Fibroblast of the conjunctiva (primary cell): ENCODE measurements at places on chromosomes 3 and 15.

- DNase-seq: no peak
Observed at GRCh38 chr3:41276191-41276590, 76.9 kb downstream of the CTNNB1 start.

DNA sequence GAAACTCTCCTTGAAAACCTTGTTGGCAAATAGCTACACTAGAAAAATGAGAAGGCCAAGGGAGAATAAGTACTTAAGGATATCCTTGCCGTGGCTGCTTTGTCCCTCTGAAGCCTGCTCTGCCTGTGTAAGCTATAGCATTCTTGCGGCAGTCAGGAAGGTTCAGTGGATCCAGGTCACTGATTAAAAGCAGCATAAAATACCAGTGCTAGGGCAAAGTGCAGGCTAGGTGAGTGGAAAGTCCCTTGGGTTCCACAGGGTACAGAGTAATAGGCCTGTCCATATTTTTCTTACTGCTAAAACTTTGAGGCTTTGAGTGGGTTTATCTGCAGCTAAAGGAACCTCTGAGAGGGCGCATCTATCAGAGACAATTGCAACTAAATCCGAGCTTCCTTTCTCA lies 10.3 kb downstream of the CXCR6 start:
- no peak for DNase-seq

- DNase-seq: no peak
Observed at GRCh38 chr15:100043692-100044091, 298.1 kb downstream of the ADAMTS17 start.

- no peak for DNase-seq
Observed at GRCh38 chr3:141864281-141864970, 12.0 kb upstream of the ATP1B3 start.

GRCh38 chr3:130925628-130926027 lies 31.7 kb downstream of the ATP2C1 start:
- DNase-seq: no peak

DNA sequence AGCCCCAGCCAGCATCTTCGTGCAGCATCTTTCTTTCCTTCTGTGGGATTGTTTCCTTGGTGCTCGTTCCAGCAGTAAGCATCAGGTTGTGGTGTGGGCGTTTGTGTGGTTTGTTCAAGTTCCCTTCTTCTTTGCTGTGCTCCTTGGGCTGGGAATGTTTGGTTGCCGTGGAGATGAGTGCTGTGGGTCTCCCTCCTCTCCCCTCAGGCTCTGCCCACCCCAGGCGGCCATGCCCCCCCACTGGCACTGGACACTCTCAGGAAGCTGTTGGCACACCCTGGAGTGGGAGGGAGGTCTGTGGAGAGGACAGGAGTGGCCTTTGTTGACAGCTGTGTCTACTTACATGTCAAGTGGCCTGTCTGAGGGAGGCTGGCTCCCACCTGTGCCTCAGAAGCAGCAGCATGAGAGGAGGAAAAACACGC lies 46.5 kb upstream of the SACM1L start:
- DNase-seq: peak; percentile 40

GRCh38 chr3:30263238-30263924 lies 343.0 kb upstream of the TGFBR2 start:
- no peak for DNase-seq

GRCh38 chr3:140403079-140403478 lies 274.8 kb upstream of the TRIM42 start:
- DNase-seq: no peak

GRCh38 chr3:2938711-2939110 lies 171.5 kb downstream of the IL5RA start:
- no peak for DNase-seq

DNA sequence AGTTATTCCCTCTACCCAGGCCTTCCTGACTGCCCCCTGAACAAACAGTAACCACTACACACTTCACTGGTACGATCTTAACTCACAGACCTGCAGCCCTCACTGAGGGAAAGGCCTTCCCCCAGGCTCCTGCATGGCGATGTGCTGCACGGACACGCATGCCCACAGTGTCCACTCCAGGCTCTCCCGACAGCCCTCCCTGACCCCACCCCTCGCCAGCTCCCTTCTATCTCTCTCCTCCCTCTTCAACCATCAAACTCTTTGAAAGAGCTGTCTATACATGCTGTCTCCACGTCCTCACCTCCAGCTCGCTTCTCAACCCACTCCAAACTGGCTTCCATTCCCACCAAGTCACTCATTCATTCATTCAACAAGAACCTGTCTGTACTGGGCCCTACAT lies 3.9 kb downstream of the SCN5A start:
- DNase-seq: no peak

GRCh38 chr3:58281069-58281468 lies 25.0 kb upstream of the RPP14 start:
- DNase-seq: no peak

DNA sequence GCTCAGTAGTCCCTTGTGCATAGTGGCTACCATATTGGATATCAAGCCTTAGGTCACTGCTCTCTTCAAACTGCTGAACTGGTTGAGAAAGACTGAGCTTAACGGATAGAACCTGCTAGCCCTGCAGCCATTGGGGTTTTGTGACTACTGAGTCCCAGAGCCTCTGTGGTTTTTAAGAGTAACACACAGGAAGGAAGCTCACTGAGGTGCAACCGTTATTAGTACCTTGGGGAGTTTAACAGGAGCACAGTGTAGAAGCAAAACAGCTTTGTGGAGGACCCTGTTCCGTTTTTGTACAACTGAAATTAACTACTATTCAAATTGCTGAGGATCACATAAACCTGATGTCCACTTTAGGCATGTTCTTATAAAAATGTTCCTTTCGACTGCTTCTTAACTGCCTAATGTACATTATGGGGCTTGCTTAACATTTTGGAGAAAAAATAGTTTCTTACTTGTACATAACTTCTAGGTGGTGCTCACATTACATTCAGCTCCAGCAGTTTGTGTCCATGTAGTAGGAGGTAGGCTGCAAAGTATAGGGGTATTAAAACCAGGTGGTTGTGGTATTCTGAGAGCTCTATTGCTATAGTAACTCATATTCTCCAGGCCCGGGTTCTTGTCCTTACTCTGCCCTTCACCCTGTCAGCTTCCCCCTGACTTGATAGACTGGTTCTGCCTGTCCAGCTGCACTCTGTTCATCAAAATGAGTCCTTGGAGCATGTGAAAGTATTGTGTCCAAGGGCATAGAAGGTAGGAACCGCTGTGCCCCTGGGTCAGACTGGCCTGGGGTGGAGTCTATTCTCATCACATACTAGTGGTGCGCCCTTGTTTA lies 17.3 kb downstream of the PXK start:
- no peak for DNase-seq

- no peak for DNase-seq
Observed at GRCh38 chr15:90161950-90162361, 39.2 kb upstream of the SEMA4B start.

DNA sequence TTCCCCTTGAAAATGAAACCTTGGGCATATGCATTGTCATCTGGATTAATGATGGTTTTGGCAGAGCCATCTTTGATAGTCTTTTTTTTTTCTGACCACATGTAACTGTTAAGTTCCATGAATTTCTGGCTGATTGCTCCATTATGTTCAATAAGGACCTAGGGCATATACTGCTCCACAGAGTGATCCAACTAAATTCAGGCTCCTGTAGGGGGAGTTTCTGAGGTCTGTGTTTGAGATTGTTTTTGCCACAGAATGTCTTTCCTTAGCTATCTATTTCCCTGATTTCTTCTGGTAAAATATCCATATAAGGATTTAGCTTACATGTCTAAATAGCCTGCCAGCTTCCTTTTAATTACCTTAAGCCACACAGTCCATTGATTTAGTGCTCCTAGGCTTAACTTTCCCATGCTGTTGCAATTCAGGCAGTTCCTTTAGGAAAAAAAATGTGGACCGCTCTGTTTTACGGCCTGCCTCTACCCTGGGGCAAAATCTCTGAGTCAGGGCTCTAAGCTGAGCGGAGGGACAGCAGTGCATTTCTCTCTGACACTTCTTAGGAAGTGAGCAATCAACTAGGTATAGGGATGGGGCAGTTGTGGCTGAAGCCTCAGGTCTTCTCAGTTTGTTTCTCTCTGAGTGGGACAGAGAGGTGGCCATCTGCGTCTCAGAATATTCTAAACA lies 796.2 kb downstream of the NR2F2 start:
- no peak for DNase-seq

GRCh38 chr15:40593165-40593564 lies 884 bp upstream of the KNL1 start:
- no peak for DNase-seq
